ENCODE measurements at places on chromosomes 11 and 22.

- DNase-seq, result no peak
Measured at GRCh38 chr11:3879216-3879966, 23.9 kb downstream of the STIM1 start.

DNA sequence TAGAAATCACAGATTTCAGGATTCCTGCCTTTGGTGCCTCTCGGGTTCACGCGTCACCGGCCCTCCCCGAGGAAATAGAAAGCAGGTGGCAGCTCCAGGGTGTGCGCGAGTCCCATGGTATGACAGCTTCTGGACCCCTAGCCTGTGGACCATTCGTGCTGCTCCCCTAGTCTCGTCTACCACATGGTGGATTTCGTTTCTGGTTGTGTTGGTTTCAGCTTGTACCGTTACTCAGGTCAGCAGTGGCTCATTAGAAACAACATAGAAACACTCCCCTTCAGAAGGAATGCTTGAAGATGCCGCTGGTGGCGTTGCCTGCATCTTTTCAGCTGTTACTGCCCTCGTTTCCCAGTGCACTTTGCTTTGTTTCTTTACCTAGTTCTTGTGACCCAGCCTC, 700 bp downstream of the TTC17 start:
- no peak for DNase-seq

DNA sequence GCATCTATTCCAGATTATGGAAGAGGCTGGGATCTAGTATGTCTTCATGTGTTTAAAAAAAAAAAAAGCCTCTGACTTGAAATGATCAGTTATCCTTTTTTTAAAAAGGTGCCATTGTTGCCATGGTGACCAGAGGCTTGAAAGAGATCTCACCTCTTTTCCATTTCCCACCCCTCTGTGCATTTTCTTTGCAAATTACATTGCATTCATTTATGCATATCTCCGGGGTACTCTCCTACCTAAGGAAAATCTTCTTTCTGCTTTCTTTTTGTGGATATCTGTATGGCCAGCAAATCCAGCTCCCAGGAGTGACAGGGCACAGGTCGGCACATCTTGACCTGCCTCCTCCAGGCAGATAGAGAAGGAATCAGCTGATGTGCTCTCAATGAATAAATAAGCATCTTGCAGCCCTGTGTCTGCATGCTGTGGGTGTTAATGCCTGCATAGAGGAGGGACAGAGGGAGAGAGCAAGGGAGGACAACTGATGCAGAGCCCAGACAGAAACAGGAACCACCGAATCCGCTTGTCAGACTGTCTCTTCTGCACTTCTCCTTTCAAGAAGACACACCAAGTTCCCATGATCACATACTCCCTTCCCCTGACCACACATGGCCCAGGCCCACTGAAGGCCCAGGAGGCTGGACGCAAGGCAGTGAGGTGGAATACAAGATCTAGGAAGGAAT, 50.9 kb downstream of the CWC15 start:
- no peak for DNase-seq

GRCh38 chr22:40224702-40225101, 47.0 kb downstream of the TNRC6B start:
- peak; percentile 8 for DNase-seq
